ENCODE measurements at places on chromosomes 1 and 21.

DNA sequence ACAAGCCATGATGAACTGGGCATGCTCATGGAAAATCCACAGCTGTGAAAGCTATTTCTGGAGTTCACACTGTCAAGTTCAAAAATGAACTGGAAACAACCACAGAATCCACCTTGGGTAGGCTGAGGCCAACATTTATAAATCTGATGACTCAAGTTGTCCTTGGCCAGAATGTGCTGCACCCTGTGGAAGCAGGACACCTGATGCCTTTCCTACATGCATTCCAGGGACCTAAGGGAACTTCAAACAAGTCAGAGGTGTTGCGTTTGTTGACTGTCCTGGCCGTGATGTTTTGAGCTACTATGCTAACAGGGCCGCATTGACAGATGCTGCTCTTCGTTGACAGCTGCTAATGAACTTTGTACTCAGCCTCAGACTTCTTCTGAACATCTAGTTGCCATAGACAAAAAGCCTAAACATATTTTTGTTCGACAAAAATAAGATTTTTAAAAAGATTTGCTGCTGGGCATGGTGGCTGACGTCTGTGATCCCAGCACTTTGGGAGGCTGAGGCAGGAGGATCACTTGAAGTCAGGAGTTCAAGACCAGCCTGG is 127.9 kb upstream of the SLC45A1 start:
- no peak for DNase-seq

GRCh38 chr1:24555591-24556413 is at the start of gene NCMAP:
NCMAP (plus strand) TSS chr1:24556087; CDS start chr1:24595431, 39,344 bp downstream.
- no peak for DNase-seq

DNA sequence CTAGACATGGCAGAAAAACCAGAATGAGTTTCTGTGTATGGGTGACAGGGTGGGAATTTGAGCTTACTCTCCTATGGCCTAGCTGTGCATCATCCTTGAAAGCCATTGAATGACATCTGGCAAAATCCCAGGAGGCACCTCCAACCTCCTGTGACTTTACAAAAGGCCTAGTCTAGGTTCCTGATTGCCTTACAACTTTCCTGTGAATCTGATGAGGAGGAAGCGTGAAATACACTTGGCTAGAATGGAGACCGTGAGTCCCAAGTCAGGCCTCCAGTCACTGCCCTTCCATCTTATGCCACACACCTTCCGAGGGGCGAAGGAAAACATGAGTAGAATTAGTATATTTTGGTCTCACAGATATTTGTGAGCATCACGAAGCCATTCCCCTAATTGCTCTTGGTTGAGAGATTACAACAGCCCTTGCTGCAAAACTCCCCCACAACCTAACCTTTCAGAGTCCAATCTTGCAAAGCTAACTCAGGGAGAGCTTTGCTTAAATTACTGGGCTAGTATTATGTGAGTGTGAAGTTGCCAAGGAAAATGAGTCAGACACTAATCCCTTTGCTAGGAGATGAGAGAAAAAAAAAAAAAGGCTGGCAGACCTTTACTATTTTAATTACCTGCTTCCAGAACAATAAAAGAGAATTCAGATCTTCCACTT is 36.3 kb upstream of the PAXBP1 start:
- DNase-seq: no peak

- DNase-seq: no peak
Observed at GRCh38 chr1:42966688-42967612, 8.3 kb upstream of the SLC2A1 start.

- DNase-seq: no peak
Observed at GRCh38 chr21:33168886-33169285, 60.9 kb upstream of the IFNAR2 start.

- no peak for DNase-seq
Observed at GRCh38 chr1:228735871-228736586, 750 bp downstream of the RHOU start.

- DNase-seq: no peak
Observed at GRCh38 chr21:45949928-45950739, 31.4 kb upstream of the COL6A1 start.

DNA sequence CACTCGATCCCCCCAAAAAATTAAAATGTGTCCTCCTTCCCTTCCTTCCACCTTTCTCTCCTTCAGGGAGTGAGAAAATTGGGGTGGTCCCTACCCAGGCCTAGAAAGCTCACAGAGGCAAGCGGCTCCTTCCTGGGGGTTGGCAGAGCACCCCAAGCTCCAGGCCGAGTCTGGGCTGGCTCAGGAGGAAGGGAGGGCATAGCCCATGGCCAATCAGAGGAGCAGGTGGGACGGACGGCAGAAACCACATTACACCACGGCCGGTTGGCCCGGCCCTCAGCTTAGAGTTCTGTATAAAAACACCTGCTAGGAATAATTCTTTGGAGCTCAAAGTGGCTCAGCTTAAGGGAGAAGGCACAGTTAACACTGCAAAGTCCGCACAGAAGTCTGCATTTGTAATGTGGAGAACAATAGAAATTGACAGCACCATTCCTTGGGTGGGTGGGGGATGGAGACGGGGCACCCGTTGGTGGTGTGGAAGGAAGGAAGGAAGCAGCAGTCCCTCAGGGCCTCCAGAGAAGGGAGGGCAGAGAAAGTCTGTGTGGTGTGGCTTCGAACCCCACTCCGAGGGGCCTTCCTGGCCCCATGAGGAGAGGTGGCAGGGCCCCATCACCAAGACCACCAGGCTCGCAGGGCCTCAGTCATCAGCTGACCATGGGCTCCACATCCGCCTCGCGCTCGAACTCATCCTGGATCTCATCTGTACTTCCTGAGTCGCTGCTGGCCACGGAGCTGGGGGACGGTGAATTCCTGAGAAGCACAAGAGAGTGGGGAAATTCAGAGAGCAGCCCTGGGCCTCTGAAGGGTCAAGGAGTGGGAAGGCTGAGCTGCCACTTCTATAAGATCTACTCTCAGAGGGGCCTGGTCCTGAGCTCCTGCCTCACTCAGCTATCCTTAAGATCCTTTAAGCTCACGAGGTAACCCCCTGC is 5.8 kb upstream of the ALDH4A1 start:
- no peak for DNase-seq

DNA sequence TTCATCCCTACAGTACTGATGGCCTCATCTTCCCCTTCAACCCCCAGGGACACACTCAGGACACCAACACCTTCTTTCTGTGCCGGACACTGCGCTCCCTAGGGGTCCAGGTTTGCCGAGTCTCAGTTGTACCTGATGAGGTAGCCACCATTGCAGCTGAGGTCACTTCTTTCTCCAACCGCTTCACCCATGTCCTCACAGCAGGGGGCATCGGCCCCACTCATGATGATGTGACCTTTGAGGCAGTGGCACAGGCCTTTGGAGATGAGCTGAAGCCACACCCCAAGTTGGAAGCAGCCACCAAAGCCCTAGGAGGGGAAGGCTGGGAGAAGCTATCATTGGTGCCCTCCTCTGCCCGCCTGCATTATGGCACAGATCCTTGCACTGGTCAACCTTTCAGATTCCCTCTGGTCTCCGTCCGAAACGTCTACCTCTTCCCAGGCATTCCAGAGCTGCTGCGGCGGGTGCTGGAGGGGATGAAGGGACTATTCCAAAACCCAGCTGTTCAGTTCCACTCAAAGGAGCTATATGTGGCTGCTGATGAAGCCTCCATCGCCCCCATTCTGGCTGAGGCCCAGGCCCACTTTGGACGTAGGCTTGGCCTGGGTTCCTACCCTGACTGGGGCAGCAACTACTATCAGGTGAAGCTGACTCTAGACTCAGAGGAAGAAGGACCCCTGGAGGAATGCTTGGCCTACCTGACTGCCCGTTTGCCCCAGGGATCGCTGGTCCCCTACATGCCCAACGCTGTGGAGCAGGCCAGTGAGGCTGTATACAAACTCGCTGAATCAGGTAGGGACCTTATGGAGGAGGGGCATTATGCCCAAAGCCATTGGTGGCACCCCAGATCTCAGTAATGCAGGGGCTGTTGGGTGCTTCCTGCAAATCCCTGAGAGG is 5.1 kb upstream of the LENEP start:
- DNase-seq: no peak

DNA sequence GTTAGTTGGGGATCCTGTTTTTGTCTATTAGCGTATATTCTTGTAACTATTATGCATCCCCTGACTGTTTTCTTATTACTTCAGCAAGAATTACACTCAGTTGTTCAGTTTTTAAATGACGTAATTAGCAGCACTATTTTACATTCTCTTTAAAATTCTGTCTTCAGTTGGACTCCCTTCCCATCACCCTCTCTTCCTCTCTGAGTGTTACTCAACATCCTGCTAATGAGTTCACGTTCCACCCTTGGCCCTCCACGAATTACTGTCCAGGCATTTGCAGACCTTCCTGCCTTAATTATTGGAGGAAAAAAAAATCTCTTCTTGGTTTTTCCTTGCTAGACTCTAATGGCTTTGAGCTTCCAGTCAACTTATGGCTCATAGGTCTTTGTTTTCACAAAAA is 23.6 kb upstream of the FAM78B start:
- no peak for DNase-seq

All from stimulated activated CD8-positive, alpha-beta memory T cell treated with anti-CD3 and anti-CD28 coated beads, Interleukin-15, amount 100 ng/mL, for 4 hours (primary cell).